ENCODE measurements at places on chromosomes 2 and 18.

DNA sequence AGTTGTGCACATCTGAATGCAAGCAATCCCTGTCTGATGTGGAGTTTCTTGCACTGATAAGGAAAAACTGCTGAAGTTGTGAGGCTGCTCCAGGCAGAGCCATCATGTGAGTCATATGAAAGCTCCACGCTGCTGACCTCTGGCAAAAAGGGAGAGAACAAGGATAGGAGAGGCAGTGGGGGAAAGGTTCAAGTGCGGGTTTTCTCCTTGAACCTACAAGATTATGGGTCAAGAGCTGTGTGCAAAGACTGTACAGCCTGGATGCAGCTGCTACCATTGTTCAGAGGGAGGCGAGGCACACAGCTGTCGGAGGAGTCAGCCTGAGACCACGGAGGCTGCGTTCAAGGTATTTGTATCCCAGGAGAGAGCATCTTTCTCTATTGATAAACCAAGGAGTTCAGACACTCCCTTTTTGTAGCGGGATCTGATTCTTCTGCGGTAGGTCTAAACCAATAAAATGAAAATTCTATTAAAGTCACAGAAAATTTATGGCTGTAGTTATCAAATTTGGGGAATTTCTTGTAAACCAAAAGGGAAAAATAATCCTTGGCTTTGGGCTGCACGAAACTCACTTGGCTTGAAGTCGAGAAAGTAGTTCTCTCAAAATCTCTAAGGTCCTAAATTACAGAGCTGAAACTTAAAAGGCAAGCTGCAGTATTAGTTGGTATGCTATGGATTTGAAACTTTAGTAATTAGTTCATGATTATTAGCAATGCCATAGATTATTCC lies at the start of gene CDK15:
TSS of gene CDK15 (plus strand) at position 96 of the 729 bp plus-strand sequence. CDS start at position 224, 128 bp downstream.
- DNase-seq: no peak

- DNase-seq: no peak
These were observed 74.3 kb downstream of the TFCP2L1 start for GRCh38 chr2:121210691-121211090.

GRCh38 chr2:27100036-27100435 lies 13.5 kb downstream of the KHK start:
- DNase-seq: no peak

DNA sequence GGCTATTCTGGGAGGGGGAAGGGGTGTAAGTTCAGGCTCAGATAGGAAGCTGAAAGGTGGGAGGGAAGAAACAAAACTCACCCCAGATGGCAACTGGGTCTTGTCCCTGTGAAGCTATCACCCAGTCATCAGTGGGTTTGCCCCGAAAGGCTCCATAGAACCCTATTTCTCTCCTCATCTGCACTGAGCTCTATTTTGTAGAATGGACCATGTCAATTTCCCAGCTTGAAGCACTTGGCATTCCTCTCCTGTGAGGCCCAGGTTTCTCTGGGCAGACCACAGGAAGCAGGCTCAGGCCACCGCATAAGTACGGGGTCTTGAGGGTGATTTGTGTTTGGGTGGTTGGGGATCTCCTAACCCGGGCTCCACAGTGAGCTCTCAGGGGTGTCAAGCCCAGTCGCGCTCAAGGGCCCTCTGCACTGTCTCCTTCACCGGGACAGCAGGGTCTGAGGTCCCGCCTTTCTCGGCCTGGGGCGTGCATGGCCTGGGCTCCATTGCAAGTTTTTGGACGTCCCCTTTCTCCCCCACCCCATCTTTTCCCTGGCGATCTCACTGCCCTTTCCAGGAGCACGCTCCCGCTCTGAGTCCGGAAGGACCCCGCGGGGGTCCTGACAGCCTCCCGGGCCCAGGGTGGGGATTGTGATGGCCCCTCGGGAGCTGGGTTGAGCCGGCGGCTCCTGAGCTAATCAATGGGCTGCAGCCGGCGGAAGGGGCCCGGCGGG lies 27.3 kb upstream of the NOTO start:
- DNase-seq: no peak

GRCh38 chr18:48894799-48895346 lies 55.9 kb downstream of the SMAD7 start:
- DNase-seq: no peak

DNA sequence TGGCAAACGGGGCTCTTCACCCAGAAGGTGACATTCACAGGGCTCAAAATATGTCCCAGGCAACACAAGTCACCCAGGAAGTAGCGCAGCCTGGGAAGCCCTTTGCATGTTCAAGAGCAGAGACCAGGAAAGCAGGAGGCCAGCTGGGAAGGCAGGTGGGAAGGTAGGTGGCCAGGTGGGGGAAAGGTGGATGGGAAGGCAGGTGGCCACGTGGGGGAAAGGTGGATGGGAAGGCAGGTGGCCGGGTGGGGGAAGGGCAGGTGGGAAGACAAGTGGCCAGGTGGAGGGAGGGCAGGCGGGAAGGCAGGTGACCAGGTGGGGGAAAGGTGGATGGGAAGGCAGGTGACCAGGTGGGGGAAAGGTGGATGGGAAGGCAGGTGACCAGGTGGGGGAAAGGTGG lies 102.7 kb downstream of the ZNF516 start:
- no peak for DNase-seq

GRCh38 chr2:48315896-48316194 lies 214.1 kb upstream of the STON1 start:
- peak; percentile 41 for DNase-seq
